ENCODE measurements at places on chromosomes 3 and 15.

GRCh38 chr3:99712291-99712954 is 74.0 kb downstream of the COL8A1 start:
- no peak for DNase-seq

DNA sequence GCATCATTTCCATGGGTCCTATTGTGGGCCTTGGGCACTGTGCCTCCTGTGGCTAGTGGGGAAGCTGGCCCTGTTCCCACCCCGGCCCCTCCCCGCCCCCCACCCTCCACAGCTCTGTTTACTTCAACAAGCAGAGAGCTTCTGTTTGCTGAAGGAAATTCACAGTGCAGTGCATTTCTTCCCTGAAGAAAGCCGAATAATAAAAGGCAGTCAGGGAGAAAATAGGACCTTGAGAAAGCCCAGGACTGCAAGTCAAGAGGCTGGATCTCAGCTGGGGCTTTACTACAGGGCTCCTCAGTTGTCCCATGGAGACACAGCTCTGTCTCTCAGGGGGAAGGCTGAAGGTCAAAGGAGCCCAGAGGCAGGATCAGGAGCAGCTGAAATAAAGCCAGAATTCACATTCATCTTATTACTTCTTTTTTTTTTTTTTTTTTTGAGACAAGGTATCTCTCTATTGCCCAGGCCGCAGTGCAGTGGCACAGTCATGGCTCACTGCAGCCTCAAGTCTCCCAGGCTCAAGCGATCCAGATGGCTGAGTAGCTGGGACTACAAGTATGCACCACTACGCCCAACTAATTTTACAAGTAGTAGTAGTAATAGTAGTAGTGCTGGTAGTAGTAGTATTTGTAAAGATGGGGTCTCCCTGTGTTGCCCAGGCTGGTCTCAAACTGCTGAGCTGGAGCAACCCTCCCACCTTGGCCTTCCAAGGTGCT is 33.0 kb upstream of the LACTB start:
- no peak for DNase-seq

- no peak for DNase-seq
These were observed 38.2 kb downstream of the TIMP4 start for GRCh38 chr3:12120374-12121140.

- no peak for DNase-seq
These were observed 164.7 kb downstream of the SQOR start for GRCh38 chr15:45799508-45799907.

DNA sequence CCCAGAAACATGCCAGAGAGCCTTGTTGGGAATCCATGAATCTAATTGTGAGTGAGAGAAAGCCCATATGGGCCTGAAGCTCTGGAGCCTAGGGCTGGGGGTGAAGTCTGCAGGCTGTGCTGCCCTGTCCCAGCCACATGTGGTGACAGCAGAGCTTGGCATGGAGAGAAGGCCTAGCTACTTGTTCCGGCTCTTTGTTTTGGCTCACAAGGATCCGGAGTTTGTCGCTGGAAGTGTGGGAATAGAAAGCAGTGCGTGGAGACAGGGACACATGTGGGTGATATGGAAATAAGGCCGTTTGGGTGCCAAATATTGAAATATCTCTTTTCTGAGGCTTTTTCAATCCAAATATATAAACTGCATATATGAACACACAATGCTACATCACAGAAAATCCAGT is 78.2 kb downstream of the CLSTN2 start:
- DNase-seq, result no peak

DNA sequence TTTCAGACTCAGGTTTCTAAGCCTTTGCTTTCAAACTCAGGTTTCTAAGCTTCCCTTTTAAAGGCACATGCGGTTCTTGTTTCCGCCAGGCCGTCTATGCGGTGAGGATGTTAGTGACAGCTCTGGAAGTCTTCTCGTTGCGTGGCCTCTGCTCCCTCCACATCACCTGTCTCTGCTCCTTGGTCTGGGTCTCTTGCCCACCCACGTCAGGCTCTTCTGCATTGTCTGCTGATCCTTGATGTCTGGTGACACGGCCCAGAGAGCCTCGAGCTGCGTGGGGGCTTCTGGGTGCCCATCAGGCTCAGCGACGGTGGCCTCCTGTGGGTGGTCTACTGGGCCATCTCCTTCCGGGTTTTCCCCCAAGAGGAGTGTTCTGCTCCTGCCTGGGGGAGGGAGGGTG is 30.5 kb downstream of the KLF13 start:
- DNase-seq, result no peak

GRCh38 chr3:139098391-139098790 is 53.7 kb upstream of the PRR23C start:
- DNase-seq, result no peak

DNA sequence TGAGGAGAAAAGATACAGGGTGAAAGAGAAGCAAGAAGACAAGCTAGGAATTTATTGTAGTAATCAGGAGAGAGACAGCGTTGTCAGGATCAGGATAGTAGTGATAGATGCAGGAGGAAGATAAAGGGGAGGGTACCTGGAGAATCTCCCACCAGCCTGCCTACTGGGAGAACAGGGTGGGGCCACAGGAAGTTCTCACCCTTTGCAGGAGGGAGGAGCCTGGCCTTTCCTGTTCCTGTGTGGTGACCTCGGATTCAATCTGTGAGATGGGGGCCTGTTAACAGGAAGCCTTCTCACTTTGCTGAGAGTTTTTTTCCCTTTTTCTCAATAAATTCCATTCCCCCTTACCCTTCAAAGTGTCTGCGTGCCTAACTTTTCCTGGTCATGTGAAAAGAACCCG is 37.6 kb downstream of the GMPS start:
- no peak for DNase-seq

DNA sequence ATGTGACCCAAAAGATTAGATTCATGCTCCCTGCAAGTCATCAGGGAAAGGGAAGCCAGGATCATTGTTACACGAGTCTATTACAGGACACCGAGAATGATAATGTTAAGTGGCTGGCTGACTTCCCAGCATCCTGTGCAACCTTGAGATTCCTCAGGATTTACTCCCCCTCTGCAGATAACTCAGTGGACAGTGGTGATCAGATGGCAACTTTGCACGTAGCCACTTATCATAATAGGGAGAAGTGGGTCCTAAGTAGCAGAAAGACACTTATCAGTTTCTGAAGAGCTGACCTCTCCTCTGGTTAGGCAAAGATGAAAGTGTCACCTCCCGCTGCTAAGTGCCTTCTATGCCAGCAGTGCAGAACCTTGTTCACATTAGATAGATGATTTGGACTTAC is 6.7 kb upstream of the TMPRSS7 start:
- no peak for DNase-seq

- DNase-seq, result no peak
These were observed 23.7 kb downstream of the TPM1 start for GRCh38 chr15:63066272-63066671.

- no peak for DNase-seq
These were observed 598.7 kb upstream of the TGFBR2 start for GRCh38 chr3:30007668-30008067.

DNA sequence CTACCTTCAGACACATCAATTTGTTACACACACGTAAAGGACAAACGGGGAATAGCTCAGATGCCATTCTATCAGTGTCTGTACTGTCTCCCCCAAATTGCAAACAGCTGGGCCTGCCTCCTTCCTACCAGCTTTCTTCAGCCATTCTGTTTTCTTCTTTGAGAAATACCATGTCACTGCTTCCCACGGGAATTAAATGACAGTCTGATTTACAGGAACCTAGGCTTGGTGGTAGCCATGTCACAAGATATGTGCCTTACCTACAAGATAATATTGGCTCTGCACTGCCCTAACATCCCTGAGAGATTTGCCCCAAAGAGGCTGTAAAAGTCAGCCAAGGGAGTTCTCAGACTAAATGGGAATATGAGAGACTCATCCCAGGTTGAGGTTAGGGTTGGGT is 308.3 kb downstream of the LRTM1 start:
- no peak for DNase-seq

DNA sequence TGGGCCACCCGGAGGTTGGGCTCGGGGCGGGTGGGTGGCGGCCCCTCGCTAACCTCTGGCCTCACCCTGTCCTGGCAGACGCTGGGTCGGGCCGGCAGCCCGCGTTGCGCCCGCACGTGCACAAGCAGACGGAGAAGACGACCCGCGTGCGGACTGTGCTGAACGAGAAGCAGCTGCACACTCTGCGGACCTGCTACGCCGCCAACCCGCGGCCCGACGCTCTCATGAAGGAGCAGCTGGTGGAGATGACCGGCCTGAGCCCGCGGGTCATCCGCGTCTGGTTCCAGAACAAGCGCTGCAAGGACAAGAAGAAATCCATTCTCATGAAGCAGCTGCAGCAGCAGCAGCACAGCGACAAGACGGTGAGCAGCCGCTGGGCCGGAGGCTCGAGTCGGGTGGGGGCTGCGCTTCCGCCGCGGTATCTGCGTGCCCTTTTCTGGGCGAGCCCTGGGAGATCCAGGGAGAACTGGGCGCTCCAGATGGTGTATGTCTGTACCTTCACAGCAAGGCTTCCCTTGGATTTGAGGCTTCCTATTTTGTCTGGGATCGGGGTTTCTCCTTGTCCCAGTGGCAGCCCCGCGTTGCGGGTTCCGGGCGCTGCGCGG is 3.7 kb downstream of the ISL2 start:
- no peak for DNase-seq

DNA sequence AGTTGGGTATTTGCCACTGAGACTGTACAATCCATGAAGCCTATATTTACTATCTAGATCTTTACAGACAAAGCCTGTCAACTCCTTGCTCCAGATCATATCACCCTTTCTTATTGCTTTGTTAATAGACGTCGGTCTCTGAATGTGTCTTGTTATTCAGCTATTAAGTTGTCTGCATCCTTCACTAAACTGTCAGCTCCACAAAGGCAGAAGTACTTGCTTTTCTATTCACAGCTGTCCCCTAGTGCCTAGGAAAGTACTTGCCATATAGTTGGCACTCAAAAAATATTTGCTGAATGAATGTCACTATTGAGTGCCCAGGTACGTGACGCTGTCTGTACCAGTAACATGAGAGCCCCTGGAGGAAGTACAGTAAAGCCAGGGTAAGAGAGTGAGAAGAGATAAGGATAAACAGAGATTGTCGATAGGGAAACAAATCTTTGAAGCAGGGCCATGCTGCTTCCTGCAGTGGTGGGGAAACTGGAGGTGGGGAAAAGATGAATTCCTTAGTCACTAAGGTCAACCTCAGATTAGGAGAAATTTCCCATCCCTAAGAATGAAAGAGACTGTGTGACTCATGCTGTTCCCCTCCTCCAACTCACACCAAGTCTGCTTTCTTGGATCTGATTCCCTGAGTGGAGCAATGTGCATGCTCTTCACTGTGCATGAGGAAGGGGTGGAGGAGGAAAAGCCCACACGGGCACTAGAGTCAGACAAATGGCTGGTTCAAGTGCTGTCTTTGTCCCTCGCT is 36.3 kb downstream of the PRICKLE2 start:
- DNase-seq, result no peak

DNA sequence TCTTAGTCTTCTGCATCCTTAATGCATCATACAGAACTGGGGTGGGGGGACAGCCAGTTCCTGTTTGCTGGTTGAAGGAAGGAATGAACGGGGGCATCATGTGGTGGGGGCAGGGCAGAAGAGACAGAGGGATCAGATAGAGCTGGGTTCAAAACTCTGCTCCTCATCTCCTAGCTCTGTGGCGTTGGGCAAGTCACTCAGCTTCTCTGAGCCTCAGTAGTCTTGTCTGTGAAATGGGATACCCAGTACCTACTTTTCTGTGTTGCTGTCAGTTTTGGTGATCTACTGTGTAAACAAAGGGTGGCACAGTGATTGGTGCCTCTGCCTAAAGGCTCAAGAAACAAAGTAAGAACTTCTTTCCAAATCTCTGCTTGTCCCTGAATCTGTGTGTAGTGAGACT is 36.3 kb downstream of the RHCG start:
- no peak for DNase-seq

GRCh38 chr3:44280631-44281030 is 38.9 kb downstream of the TOPAZ1 start:
- DNase-seq, result no peak

GRCh38 chr3:198107840-198108734 is 148.1 kb downstream of the LMLN start:
- no peak for DNase-seq

- no peak for DNase-seq
These were observed 279.1 kb downstream of the ZBTB20 start for GRCh38 chr3:114867835-114868503.

GRCh38 chr3:101735833-101736232 is 11.4 kb downstream of the CEP97 start:
- DNase-seq, result no peak

DNA sequence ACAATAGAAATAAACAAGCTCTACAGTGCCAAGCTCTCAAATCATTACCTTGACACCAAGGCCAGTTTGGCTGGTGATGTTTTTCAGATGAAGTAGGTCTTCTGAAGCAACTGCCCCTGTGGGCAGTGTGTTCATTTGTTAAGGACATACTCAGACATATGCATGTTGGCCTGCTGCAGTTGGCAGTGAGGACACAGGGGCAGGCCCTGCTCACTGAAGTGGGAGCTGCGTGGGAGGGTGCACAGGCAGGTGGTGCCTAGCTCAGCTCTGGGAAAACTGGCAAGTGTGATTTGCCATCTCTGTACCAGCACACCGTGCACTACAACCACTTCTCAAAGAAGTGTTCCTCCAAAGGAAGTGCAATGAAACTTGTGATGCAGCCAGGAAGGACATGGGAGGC is 28.5 kb upstream of the SNRK start:
- DNase-seq, result no peak

GRCh38 chr3:127676921-127677351 is 4.2 kb downstream of the ABTB1 start:
- no peak for DNase-seq

GRCh38 chr3:128969993-128970739 is 23.7 kb downstream of the CFAP92 start:
- no peak for DNase-seq

DNA sequence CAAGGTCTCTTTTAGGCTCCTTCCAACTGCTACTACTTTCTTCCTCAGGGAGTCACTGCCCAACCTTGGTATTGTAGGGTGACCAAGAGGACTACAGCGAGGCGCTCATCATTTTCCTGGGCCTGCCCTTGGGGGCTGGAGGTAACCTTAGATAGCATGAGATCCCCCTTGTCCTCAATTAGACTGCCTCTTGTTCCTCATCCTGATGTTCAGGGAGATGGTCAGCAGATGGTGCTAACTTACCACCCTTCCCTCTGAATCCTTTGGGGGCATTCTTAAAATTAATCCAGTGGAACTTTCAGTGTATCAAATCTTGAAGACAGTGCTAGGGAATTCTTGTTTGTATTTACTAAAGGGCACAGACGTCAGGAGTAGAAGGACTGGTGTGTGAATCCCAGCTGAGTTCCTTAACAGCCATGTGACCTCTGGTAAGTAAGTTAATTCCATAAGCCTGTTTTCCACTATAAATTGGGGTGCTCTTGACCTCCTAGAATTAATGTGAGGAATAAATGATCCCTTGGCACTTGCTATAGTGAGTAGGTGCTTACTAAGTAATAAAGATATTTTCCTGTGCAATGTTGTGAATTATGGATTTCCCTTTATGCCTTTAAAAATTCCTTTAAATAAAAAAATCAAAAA is 4.1 kb upstream of the CLPX start:
- DNase-seq, result no peak

DNA sequence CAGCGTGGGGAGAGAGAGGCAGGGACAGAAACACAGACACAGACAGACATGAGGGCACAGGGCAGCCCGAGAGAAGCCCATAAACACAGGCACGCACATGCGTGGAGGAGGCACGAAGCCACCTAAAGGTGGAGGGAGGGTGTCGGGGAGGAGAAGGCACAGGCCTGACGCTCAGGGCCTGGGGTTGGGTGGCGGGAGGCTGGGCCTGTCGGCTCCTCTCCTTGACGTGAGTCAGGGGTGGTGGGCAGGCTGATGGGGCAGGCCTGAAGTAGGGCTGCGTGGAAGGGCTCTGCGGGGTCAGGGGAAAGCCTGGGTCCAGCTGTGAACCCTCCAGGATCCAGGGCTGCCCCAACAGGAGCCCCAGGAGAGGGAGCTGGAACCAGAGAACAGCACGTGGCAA is 74.2 kb downstream of the EPHB3 start:
- no peak for DNase-seq
